Gastroesophageal sphincter (tissue), 4 donors: ENCODE measurements at places on chromosomes 5 and 9. TPM values are rescaled to one million over a fixed set of nuclear protein-coding genes. Genes with fewer than 3 reads are reported as not detected.
A peak's percentile ranks its signal among the peaks of the same experiment; 100 is the strongest.

The ARSI gene
- total RNA-seq: 8.3 TPM

DNA sequence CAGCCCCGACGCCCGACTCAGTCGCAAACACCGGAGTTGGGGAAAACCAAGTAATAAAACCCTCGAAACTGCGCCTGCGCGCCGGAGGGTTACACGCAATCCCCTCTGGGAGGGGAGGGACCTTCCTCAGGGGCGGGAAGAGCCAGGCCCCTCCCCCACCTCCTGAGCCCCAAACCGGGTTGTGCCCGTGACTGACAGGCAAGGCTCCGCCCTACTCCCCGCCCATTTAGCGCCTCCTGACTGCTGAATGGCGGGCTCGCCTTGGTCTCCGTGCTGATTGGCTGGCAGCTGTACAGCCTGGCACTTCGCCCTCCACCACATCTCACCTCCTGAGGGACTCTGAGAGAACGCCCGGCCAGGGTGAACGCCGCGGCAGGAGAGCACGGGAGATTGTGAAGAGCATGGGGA, at the start of gene PRDM9:
TSS of gene PRDM9 (plus strand) at position 332 of the 408 bp plus-strand sequence. CDS start 1,425 bp downstream, outside the sequence.
- ATAC-seq: peak; percentile 63

The NUTM2F gene
- total RNA-seq: not detected

GRCh38 chr5:141657937-141658545, 6.8 kb upstream of the FCHSD1 start:
- no peak for ATAC-seq

GRCh38 chr5:153476767-153477166, 13.7 kb upstream of the GRIA1 start:
- no peak for ATAC-seq

- ATAC-seq: no peak
Measured at GRCh38 chr5:169095410-169095960, 205.5 kb downstream of the SLIT3 start.

- ATAC-seq: no peak
Measured at GRCh38 chr9:134838651-134839454, 41.8 kb upstream of the FCN2 start.

DNA sequence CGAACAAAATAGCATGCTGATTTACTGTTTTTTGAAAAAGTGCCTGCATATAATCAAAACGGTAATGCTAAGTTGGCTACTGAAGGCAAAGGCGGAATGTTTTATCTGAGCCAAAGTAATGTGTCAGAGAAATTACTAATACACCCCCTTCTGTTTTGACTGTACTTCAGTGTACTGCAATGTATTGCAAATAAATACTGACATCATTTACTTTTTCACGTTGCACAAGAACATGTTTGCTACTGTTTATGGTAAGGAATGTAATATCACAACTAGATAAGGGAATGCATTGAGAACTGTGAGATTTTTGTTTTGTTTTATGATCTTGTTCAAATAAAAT, 813 bp upstream of the AGTPBP1 start:
- no peak for ATAC-seq

- peak; percentile 48 for ATAC-seq
Measured at GRCh38 chr9:1100945-1101344, 50.8 kb downstream of the DMRT2 start.

GRCh38 chr9:103245369-103245768, 250.2 kb downstream of the CYLC2 start:
- no peak for ATAC-seq

GRCh38 chr5:149048811-149049210, 14.1 kb downstream of the SH3TC2 start:
- no peak for ATAC-seq

DNA sequence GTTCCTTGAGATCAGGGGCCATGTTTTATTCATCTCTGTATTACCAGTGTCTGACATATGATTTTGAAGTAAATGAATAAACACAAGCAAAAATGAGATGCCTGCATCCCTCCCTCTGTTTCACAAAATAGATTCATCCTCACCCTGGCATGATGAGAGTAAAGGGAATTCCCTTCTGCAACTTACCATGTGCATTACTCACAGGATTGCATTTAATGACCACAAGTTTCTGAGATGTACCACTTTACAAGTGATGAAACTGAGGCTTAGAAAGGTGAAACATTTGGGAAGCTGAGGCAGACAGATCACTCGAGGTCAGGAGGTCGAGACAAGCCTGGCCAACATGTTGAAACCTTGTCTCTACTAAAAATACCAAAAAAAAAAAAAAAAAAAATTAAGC, 74.2 kb upstream of the TNFSF8 start:
- no peak for ATAC-seq

The NDUFAF2 gene
- total RNA-seq: 56.3 TPM

DNA sequence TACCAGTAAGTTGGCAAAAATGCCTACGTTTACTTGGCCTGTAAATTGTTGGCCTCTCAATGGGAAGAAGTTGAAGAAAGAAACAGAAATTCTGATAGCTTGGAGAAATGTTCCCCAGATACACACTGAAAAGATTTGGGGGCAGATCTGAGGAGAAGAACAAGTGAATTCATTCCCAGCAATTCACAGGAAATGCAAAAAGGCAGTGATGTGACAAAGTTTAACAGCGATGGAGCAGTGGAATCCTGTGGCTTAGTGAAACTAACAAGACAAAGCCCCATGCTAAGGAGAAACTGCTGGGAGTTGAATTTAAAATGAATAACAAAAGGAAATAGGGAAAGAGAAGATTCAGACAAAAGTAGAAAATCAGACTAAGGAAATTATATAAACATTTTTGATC, 213.2 kb upstream of the EDIL3 start:
- ATAC-seq: no peak

The SOX30 gene
- 0.19 TPM for total RNA-seq

GRCh38 chr9:136358888-136359287, 4.7 kb downstream of the DNLZ start:
- no peak for ATAC-seq

The MARCHF11 gene
- total RNA-seq: not detected

- no peak for ATAC-seq
Measured at GRCh38 chr5:135203593-135204036, 169.6 kb upstream of the PITX1 start.

The NOL8 gene
- 42.2 TPM for total RNA-seq

The CEL gene
- 0.62 TPM for total RNA-seq

DNA sequence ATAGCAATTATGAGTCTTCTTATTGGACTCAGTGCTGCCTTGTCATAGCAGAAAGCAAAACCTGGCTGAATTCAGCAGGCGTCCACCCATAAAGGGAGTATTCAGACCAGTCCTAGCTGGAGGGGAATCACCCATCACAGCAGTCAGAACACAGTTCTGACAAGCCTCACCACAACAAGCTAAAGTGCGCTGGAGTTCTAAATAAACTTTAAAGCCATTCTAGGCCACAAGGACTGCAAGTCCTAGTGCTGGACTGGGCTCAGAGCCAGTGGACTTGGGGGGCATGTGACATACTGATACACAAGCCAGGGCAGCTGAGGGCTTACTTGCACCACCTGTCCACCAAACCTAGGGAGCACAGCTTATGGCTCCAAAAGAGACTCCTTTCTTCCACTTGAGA, 115.3 kb upstream of the PCSK5 start:
- no peak for ATAC-seq
